ENCODE measurements at places on chromosomes 6 and 20.

DNA sequence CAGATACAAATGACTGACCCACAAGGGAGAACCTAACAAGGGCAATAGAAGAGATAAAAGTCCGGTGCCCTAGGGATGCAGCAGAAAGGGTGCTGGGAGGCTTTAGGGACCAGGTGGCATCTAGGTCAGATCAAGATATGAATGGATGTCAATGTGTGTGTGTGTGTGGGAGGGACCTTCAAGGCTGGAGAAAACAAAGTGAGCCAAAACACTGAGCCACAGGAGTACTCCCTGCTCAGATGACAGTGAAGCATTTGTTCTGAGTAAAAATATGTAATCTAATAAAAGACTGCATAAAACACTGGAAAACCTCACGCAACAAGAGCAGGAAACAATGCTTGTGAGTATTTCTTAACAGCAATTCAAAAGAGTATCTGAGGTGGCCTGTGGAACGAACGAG, 28.2 kb downstream of the ZNF337 start:
- DNase-seq, result no peak

DNA sequence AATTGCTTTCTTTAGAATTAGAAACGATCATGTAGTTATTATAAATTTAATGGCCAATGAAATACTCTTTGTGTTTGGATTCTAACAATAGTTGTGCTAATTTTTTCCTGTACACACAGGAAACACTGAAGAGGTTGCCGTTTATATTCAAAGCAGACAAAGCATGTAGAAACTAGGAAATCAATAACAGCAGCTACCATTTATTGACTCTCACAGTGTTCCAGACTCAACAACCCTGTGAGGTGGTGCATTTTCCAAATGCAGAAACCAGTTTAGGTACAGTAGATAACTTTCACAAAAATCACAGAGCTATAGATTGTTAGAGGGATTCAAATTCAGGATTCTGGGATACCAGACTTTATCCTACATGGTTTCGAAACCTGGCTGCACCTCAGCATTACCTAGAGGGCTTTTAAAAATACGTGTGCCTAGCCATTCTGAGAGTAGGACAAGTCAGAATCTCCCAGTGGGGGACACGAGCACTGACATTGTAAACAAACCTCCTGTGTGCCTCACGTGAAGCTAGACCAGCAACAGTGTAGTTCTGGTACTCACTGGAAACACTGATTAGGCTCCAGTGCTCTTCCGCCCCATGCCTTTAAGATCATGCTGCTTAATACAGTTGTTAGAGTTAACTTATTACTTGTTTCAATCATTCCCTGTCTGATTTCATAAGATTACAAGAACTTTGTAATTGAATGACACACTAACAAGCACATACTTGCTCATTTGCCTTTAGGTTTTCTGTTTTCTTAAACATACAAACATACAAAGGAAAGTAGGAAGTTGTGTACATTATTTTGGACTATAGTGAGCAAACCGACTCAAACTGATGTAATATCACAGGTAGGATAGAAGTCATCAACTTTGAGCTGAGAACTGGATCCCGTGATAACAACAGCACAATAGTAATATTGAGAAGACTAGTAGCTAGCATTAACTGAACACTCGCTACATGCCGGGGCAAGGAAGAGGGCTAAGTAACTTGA, 65.8 kb downstream of the MAP3K4 start:
- DNase-seq, result no peak

GRCh38 chr20:47156301-47157137, 200.0 kb downstream of the ZMYND8 start:
- DNase-seq, result no peak

- DNase-seq, result no peak
Observed at GRCh38 chr20:36147690-36148089, 6.8 kb upstream of the EPB41L1 start.

DNA sequence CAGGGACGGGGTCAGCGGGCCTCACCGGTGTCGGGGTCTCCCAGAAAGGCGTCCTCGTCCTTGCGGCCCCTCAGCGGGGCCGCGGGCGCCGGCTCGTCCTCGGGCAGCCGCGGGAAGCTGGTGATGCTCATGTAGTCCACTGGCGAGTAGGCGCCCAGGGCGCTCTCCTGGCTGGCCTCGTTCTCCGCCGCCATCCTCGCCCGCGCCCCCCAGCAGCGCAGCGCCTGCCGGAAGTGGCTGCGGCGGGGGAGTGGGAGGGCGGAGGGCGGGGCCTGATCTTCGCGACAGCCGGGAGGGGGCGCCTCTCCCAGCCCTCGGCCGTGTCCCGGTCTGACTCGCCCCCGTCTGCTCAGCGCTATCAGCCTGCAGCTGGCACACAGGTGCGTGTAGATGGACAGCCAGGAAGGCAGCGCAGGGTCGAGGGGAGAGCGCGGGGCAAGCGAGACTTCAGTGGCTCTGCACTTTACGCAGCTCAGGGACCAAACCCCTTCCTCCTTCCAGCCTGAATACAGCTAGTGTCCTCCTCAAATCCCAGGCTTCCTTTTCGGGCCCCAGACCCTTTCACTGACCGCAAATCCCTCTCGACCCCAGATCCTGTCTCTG, at the start of gene GGT7:
GGT7 (minus strand) TSS at position 235 of the 603 bp plus-strand sequence; CDS start at position 194, 41 bp downstream.
- DNase-seq, result peak; percentile 80

GRCh38 chr6:124200661-124201060, 397.0 kb downstream of the NKAIN2 start:
- no peak for DNase-seq

GRCh38 chr6:105793130-105793529, 293.0 kb upstream of the PRDM1 start:
- no peak for DNase-seq

GRCh38 chr20:9134346-9134745, 65.5 kb downstream of the PLCB4 start:
- DNase-seq, result no peak

- DNase-seq, result no peak
Observed at GRCh38 chr20:45347297-45347935, 808 bp downstream of the SDC4 start.

DNA sequence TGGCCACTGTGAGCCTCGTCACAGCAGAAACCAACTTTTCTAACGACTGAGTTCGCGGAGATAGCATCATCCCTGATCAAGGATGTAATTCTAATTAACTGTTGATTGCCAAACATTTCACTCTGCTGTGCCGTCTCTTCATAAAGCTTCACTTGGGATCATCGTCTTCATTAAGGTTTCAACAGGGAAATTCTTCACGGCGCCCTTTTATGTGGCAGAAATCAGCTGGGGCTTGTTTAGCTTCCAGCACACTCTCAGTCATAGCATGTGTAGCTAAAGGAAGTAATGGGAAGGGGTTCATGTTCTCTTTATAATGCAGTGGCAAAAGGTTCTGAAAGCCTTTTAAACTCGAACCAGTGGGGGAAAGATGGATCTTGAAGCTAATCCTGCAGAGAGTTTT, 8.9 kb upstream of the ADRM1 start:
- no peak for DNase-seq

GRCh38 chr6:125598422-125598821, 151.0 kb upstream of the HEY2 start:
- DNase-seq, result no peak

- DNase-seq, result no peak
Observed at GRCh38 chr20:50014570-50015562, 32.1 kb downstream of the SNAI1 start.

- DNase-seq, result no peak
Observed at GRCh38 chr6:1641343-1641885, 31.7 kb downstream of the FOXC1 start.

GRCh38 chr6:78910591-78911171, 43.3 kb downstream of the IRAK1BP1 start:
- no peak for DNase-seq

DNA sequence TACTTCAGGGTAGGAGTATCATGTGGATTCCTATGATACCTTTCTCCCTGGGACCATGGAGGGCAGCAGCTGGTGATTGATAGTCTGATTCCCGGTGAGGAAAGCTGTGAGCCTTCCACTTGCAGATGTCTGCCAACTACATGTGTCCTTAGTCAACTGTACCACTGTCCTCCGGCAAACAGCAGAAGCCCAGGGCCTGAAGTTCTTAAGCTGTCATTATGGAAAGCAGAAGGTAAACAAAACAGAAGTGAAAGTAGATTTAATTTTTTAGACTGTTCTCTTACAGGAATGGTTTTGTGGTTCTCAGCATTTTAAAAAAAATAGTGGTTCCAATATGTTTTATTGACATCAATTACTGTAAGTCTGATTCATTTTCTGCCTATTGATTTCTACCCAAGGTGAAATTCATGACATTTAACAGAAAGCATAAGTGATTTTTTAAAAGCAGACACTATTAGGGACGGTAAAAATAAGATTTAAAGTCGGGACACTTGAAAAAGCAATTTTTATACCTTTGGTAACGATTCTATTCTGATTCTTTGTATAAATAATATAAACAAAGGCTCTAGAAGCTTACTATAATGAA, 36.6 kb downstream of the PTPN1 start:
- no peak for DNase-seq

DNA sequence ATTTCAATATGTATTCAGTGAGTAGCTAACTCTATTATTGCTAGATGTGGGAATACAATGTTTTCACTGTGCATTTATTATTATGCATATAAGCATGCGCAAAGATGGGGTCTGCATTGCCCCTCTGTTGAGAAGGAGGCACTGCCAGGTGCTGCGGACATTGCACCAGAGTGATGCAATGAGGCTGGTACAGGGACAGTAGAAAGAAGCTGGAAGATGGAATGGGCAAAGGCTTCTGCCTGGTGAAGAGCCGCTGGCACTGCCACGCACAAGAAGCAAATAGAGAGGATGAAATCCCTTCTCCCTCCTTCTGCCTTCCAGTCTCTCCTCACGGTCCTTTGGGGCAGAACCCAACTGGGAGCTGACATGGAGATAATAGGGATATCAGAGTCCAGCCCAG, 154.5 kb upstream of the TNFAIP3 start:
- DNase-seq, result no peak

DNA sequence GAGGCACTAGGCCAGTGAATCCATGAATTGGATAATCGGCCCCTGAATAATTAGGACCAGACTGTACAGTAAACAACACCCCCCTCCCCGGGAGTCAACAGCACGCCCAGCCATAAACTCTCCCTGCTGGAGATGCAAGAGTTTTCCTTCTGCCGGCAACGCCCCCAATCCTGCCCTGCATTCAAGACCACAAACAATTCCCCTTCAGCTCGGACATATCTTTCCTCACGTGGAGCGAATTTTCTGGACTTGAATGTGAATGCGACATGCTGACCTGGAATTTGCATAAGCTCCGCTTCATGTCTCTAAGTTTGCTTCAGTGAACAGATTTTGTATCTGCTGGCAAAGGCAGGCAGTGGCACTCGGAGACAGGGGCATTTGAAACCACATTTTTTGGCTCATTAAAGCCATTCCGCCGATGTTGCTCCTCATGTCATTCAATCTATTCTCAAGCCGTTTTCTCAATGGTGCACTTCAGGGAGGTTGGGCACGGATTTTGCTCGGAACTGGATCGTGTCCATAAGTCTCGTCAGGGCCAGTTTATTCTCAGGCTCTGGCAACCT, 38.0 kb upstream of the GMPR start:
- DNase-seq, result no peak

DNA sequence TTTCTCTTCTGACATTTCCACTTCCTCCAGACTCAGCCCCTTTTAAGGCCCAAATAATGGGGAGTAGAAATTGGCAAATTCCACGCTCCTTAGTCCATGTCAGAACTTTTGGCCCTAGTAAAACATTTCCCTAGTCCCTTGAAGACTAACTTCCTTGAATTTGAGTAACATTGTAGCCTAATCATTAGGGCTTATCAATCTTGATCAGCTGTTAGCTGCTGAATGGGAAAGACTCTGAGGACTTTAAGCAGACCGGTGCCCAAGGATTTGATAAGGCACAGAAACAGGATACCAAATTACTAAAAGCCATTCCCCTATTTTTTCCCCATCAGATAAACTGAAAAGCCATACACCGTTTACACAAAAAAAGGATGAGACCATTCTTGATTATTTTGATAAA, 37.0 kb upstream of the ECI2 start:
- no peak for DNase-seq

- no peak for DNase-seq
Observed at GRCh38 chr20:37484331-37484730, 36.7 kb upstream of the NNAT start.

DNA sequence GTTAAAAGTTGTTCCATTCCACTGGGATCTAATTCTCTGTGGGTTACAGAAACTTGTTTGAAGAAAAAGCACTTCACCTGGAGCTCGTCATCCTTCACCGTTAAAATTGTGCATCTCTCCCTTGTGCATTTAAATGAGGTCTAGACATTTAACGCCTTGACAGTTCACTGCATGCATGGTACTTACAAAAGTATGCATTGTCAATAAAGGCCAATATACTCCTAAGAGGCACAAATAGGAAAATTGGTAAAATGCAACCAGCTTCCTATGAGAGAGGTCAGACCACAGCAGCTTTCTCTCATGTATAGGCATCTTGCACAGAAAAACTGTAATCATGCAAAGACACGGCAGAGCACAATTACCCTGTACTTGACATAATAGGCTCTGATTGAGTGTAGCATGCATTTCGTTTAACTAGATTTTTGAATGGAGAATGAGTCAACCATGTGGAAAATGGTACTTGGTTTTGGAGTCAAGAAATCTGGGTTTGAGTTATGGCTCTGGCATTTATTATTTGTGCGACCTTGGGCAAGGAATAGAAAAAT, 378.5 kb downstream of the RFPL4B start:
- no peak for DNase-seq

DNA sequence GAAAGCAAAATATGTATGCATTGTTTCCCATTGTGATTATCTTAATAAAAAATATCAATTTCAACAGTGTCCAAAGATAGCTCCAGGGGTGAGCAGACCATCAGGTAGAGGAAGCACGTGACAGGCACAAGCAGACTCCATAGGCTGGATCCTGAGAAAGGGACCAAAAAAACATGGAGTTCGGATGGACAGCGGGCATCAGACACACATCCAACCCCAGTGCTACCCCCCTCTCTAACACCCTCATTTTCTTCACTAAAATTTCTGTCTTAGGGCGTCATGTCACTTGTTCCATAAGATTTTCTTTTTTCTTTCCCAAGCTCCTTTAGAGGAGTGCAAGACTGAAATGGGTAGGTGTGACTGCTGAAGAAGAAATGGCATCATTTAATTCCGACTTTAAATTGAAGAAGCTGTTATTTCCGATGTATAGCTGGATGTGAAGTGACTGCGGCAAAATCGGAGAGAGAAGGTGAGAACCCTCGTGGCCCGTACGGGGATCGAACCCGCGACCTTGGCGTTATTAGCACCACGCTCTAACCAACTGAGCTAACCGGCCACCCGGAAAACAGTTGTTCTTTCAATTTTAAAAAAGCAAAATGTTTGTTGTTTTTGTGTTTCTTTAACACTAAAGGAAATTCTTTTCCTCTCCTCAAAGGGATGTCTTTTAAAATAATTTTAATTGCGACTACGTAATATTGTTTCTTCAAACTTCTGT, 10.3 kb upstream of the PRSS16 start:
- peak; percentile 48 for DNase-seq

- DNase-seq, result no peak
Observed at GRCh38 chr20:60540591-60540990, 582.4 kb downstream of the CDH26 start.

GRCh38 chr6:101799531-101799930, 406.0 kb downstream of the GRIK2 start:
- DNase-seq, result no peak

- no peak for DNase-seq
Observed at GRCh38 chr6:53327017-53327395, 21.7 kb downstream of the ELOVL5 start.
